ENCODE measurements at places on chromosomes 13 and 19.

- no peak for DNase-seq
These were observed 272.6 kb upstream of the KLHL1 start for GRCh38 chr13:70380809-70381208.

GRCh38 chr13:95236774-95237173, 64.5 kb downstream of the ABCC4 start:
- DNase-seq = no peak

GRCh38 chr19:22422211-22422610, at the start of gene ZNF98:
TSS of gene ZNF98 (minus strand) at chr19:22422346. CDS start at chr19:22422224, 122 bp downstream.
- peak; percentile 73 for DNase-seq

DNA sequence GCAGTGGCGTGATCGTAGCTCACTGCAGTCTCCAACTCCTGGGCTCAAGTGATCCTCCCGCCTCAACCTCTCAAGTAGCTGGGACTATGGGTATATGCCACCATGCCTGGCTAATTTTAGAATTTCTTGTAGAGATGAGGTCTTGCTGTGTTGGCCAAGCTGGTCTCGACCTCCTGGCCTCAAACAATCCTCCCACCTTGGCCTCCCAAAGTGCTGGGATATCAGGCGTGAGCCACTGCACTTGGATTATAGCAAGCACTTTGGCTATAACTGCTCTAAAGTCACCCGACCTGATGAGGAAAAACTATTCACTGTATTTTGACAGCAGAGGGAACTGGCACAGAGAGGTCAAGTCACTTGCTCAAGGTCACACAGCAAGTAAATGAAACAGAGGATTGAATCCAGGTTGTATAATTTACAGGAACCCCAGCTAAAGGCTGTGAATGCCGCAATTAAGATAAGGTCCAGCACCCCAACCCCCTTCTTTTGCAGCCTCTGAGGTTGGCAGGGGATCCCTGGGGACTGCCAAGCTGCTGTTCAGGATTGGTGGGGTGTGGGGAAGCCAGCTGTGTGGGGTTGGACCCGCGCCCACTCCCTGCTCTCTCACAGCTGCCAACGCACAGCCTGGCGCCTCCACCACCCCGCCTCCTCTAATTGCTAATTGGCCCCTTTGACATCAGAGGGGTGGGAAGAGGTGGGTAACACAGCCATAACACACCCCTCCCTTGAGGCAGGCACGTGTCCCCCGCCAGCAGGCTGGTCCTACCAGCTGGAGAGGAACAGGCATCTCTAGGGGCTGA, 6.0 kb downstream of the TMIGD2 start:
- DNase-seq = no peak

- no peak for DNase-seq
These were observed 105.0 kb downstream of the SPRY2 start for GRCh38 chr13:80235967-80236302.

GRCh38 chr19:12665281-12665573, 1.3 kb downstream of the MAN2B1 start:
- peak; percentile 75 for DNase-seq

DNA sequence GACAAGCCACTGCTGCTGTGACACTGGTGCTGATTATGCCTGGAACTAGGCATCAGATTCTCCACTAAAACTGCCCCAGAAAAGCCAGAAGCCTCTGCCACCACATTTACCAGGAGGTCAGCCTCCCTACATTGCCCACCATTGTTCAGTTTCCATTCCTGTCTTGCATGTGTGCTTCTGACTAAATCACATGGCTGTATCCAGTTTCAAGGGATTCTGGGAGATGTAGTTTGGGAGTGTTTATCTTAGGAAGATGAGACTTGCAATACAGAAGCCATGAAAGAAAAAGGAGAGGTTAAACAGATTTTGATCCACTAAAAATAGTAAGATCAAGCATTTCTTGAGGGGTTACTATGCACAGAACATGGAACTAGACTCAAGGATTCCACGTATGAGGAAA, 40.7 kb upstream of the SERPINE3 start:
- no peak for DNase-seq

DNA sequence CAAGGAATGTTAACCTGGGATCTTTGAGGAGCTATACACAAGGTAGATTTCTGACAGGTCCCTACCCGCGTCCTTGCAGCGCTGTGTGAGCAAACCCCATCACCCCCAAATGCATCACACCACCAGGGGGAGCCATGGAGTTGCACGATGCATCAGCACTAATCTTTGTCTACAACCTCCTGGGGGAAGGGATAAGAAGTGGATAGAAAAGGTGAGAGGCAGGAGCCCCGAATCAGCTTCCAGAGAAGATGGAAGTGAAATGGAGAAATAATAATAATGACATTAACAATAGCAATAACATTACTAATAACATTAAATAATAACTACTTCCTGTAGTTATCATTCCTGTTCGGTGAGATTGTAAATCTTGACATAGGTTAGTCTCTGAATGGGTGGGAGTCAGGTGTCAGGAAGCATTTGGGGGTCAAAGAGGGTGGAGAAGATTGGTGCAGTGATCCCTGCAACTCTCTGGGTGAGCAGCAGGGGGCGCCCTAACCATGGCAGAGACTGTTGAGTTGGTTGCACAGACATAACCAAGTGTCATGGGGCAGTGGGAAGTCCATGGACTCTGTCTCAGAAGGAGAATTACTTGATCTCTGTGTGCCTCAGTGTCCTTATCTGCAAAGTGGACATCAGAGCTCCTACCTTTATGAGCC, 16.5 kb downstream of the SIGLEC7 start:
- peak; percentile 78 for DNase-seq

GRCh38 chr19:36837176-36837905, 846 bp downstream of the ZNF790 start:
- no peak for DNase-seq

- DNase-seq = no peak
These were observed 9.6 kb upstream of the TPM4 start for GRCh38 chr19:16066611-16067104.

DNA sequence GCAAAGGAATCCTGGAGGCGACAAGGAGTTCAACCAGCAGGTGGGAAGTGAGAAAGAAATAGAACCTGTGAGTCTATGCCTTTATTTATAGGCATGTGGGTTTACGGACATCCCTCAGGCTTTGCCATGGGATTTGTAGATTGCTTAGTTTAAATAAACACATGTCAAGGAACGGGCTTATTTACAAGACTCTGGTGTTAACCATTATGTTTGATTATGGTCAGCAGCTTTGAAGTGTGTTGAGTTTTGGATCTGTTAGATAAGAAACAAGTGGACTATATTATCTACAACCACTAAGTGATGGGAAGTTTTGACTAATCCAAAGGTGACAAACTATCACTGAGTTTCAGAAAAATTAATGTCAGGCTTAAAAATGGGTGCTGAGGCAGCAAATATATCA, 143.2 kb downstream of the SLITRK5 start:
- DNase-seq = no peak

DNA sequence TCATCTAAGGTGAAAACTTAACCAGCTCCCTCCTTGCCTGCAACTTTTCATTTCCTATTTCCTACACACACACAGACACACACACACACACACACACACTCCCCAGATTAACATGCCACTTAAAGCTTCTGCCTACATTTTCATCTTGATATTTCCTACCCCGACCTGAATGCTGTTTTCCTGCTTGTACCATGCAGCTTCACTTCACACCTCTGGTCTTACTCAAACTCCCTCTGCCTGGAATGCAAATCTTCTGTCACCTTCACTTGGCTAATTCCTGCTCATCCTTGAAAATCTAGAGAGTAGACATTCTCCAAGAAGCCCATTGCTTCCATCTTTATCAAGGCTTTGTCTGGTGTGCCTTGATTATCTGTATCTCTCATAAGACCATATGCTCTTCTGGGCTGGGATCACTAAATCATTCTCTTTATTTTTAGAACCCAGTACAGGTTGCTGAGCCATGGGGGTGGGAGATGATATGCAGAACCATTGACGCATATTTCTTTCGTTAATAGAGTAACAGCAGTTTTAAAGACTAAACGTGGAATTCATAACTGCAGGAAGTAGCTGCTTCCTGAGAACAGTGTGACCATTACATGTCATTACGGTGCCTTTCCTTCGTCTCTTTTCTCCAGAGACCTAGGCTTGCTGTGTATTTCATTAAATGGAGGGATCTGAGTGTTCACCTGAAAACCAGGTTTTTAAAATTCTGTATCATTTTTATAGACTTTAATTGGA, 37.7 kb downstream of the CNMD start:
- no peak for DNase-seq

GRCh38 chr19:35153701-35154524, 622 bp upstream of the FXYD5 start:
- DNase-seq = peak; percentile 55

- DNase-seq = no peak
These were observed 9.0 kb upstream of the MYDGF start for GRCh38 chr19:4678881-4679790.

GRCh38 chr13:27384285-27384684, 40.1 kb upstream of the GTF3A start:
- DNase-seq = no peak

DNA sequence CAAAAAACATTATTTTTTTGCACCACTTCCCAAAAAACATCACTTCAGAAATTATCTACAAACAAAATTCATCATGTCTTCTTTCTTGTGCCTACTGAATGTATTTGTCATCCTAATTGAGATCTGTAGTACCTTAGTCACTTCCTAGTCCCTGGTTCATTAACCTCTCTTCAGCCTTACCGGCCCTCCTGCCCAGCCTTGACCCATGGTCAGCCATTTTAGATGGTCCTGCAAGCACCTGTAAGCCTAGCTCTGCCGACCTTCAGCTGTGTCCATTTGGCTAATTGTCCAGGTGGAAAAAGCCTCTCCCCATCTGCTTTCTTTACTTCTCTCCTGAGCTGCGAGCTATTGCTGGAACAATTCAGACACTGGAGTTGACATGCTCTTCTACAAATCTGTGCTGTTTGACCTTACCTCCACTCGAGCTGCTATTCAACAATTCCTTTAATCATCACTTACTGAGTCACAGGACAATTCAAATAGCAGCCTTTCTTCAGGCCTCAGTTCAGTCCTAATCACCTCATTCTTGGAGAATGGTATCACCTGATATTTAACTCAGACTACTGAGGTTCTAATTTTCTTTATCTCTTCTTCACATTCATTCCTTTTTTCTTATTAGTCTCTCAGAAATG, 882.5 kb downstream of the PCDH9 start:
- no peak for DNase-seq

- no peak for DNase-seq
These were observed 13.9 kb upstream of the FBXO27 start for GRCh38 chr19:39046037-39046821.

DNA sequence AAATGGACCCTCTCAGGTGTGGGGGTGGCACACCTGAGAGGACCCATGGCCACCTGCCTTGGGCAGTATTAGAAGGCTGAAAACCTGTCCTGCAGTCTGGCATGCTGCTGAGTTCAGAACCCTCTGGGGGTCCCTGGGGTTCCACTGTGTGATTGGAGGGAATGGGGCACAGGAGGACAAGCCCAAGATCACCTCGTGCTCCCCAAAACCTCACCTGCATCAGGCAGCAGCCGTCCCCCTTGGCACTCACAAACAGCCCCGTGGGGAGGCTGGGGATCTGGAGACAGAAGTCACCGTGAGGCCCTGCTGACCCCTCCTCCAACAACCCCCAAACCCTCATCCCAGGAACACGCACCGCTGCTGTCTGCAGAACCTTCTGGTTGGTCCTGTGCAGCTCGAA, 14.5 kb downstream of the F2RL3 start:
- no peak for DNase-seq

- no peak for DNase-seq
These were observed 324.7 kb downstream of the DLEU7 start for GRCh38 chr13:50518781-50519201.

GRCh38 chr13:113528813-113529180, 38.3 kb upstream of the DCUN1D2 start:
- DNase-seq = no peak

DNA sequence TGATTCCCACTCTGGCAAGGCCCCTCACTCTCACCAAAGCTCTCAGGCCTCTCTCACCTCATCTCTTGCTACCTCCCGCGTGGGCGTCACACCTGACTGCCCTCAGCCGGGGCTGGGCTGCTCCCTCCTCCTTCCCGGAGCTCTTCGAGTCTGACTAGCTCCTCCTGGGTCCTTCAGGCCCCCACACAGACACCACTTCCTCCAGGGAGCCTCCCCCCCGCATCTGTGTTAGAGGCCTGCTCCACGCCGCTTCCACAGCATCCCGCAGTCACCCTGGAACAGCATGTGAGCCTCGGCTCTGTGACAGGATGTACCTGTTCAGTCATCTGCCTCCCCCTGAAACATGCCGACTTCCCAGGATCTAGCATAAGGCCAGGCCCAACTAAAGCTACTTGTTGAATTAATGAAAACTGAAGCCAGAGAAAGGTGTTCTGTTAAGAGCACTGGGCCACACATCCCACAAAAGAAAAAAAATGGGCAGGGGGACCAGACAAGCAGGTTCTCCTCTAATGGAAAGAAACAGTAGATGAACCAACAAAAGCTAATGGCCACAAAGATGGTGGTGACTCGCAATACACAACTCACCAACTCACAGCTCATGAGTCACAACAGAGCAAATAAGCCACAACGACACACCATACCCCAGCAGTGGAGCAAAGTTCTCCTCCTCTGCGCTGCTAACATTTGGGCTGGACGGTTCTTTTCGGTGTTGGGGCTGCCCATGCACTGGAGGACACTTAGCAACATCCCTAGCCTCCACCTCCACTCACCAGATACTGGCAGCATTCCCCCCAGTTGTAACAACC, 3.0 kb downstream of the PPP6R1 start:
- no peak for DNase-seq

DNA sequence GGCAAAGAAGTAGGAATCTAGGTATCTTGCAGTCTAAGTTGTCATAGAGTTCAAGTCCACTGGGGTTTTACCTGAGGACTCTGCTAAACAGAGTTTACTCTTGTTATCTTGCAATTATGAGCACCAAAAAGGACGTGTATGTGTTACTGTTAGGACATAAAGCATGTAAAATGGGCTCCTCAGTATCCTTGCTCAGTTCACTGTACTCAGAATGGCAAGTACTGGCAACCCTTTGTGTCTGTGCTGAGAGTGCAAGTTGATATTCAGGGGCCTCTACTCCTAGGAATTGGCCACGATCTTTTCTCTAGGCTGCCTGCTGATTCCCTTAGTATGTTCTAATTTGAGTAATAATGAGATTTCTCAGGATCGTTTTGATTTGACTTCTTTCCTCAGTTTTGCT, 13.3 kb downstream of the TDRD3 start:
- DNase-seq = no peak

GRCh38 chr19:1295169-1296012, 9.7 kb downstream of the EFNA2 start:
- no peak for DNase-seq

DNA sequence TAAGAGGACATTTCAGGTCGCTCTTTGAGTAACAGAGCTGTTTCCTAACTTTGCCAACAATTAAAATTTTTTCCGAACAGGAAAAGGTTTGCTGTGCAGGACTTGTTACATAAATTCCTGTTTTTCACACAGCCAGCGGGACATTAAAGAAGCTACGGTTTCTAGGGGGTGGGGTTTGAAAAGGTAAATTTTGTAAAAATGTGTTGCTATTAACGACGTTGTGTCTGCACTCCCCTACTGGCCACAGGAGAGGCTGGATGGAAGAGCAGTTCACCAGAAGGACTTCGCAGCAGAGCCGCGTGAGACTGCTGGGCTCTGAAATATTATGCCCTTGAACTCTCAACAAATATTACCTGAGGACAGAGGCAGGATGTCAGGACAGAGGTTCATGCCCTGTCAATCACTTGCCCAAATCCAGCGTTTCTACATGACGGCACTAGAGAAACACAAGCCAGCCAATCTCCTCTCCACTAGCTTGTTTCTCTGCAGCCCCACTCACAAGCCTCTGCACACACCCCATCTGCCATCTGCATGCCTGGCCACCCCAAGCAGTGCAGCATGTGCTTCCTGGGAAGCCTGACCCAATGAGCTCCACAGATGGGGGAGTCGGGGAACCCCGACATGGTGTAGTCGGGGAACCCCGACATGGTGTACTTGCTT, 102.0 kb downstream of the FOXO1 start:
- DNase-seq = no peak

GRCh38 chr19:54387991-54388801, 23.5 kb upstream of the LAIR1 start:
- DNase-seq = peak; percentile 60
